Thymus (tissue), 14 donors: ENCODE measurements at places on chromosomes 13 and 19. TPM values are rescaled to one million over a fixed set of nuclear protein-coding genes. Genes with fewer than 3 reads are reported as not detected.
A peak's percentile ranks its signal among the peaks of the same experiment; 100 is the strongest.

The MCF2L gene
- 13.0 TPM for total RNA-seq

- H3K36me3 ChIP-seq, result no peaks in the 10 kb centered on the region
- H3K4me3 ChIP-seq, result no peak overlapping the region
- DNase-seq, result no peak
- peak overlapping the region; percentile 36 for H3K27ac ChIP-seq
Observed at GRCh38 chr13:40271931-40272775, 394.3 kb downstream of the FOXO1 start.

The PSG5 gene
- not detected for total RNA-seq

DNA sequence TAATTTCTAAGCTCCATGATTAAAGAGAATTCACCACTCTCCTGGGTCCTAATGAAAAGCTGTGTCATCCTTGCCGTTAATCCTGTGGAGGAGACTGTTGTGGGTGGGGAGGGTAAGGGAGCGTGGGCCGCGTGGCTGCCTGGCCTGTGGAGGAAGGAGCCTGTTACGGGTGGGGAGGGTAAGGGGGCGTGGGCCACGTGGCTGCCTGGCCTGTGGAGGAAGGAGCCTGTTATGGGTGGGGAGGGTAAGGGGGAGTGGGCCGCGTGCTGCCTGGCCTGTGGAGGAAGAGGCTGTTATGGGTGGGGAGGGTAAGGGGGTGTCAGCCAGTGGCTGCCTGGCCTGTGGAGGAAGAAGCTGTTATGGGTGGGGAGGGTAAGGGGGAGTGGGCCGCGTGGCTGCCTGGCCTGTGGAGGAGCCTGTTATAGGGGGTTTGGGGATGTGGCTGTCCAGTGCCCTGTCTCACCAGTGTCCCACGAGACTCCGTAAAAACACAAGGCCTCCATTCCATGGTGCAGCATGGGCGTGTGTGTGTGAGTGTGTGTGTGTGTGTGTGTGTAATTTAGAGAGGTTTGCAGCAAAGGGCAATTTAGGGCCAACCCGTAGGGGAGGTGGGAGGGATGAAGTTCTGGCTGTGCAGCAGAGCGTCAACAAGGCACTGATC is 15.6 kb upstream of the DCUN1D2 start:
- DNase-seq, result no peak
- no peak overlapping the region for H3K4me3 ChIP-seq
- H3K4me1 ChIP-seq, result no peaks in the 10 kb centered on the region
- H3K27me3 ChIP-seq, result no peaks in the 10 kb centered on the region

The MISP gene
- 0.57 TPM for total RNA-seq

The KLK2 gene
- under 0.01 TPM for total RNA-seq

The SMAD9 gene
- 0.52 TPM for total RNA-seq

GRCh38 chr13:54078271-54078870 is 1049.8 kb downstream of the OLFM4 start:
- H3K27me3 ChIP-seq, result no peaks in the 10 kb centered on the region
- H3K4me3 ChIP-seq, result no peak overlapping the region
- H3K36me3 ChIP-seq, result no peaks in the 10 kb centered on the region
- H3K4me1 ChIP-seq, result no peaks in the 10 kb centered on the region
- no peak for DNase-seq

- no peaks in the 10 kb centered on the region for H3K36me3 ChIP-seq
- DNase-seq, result no peak
- H3K27me3 ChIP-seq, result no peaks in the 10 kb centered on the region
- H3K4me1 ChIP-seq, result no peaks in the 10 kb centered on the region
- H3K4me3 ChIP-seq, result no peak overlapping the region
Observed at GRCh38 chr13:93296584-93296983, 70.0 kb downstream of the GPC6 start.

The PRSS57 gene
- 8.5 TPM for total RNA-seq

- H3K27me3 ChIP-seq, result peaks cover 34% of the 10 kb centered on the region
- H3K4me1 ChIP-seq, result peaks cover 8% of the 10 kb centered on the region
- peaks cover 68% of the 10 kb centered on the region for H3K36me3 ChIP-seq
- no peak for DNase-seq
Observed at GRCh38 chr19:2246801-2247361, 2.2 kb upstream of the AMH start.

The ANGPTL8 gene
- not detected for total RNA-seq

GRCh38 chr19:40752257-40752781 is 1.3 kb downstream of the SNRPA start:
- H3K4me3 ChIP-seq, result peak overlapping the region; percentile 65
- H3K4me1 ChIP-seq, result peaks cover 46% of the 10 kb centered on the region
- H3K27ac ChIP-seq, result no peak overlapping the region
- peaks cover 32% of the 10 kb centered on the region for H3K36me3 ChIP-seq

The TRPC4 gene
- 0.19 TPM for total RNA-seq

GRCh38 chr19:19619181-19619848 is 828 bp upstream of the PBX4 start:
- peak overlapping the region; percentile 34 for H3K4me3 ChIP-seq
- H3K27me3 ChIP-seq, result no peaks in the 10 kb centered on the region
- peaks cover 6% of the 10 kb centered on the region for H3K36me3 ChIP-seq
- H3K4me1 ChIP-seq, result peaks cover 22% of the 10 kb centered on the region
- no peak overlapping the region for H3K27ac ChIP-seq
- DNase-seq, result no peak

The IGSF23 gene
- 0.05 TPM for total RNA-seq

GRCh38 chr13:40126306-40127085 is 471.0 kb downstream of the COG6 start:
- DNase-seq, result no peak
- no peak overlapping the region for H3K4me3 ChIP-seq
- no peak overlapping the region for H3K27ac ChIP-seq
- no peaks in the 10 kb centered on the region for H3K27me3 ChIP-seq
- H3K36me3 ChIP-seq, result no peaks in the 10 kb centered on the region
- H3K4me1 ChIP-seq, result peaks cover 17% of the 10 kb centered on the region

DNA sequence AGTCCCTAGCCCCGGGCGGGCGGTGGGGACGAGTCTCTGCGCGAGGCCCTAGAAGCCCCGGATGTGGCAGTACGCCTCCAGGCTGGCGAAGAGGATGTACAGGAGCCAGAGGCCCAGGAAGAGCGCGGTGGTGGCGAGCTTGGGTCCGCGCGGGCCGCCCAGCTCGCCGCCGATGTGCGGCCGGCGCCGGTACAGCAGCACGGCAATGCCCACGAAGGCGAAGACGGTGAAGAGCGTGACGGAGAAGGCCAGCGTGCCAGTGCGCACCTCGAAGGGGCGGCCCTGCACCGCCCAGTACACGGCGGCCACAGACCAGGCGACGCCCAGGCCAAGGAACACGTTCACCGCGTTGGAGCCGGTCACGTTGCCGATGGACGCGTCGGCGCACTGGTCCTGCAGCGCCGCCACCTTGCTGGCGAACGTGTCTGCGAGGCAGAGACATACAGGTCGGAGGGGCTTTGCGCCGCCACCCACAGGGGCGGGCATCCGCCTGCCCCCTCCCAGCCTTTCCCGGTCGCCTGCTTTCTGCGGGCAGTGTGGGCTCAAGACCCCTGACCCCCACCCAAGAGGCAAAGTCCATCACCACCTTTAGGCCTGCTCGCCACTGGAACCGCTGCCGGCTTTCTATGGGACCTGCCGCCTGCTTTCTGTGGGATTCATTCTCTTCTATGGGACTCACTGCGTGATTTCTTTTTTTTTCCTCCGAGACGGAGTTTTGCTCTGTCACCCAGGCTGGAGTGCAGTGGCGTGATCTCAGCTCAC is 10.9 kb upstream of the MEIS3 start:
- no peak overlapping the region for H3K4me3 ChIP-seq
- H3K27me3 ChIP-seq, result peaks cover 35% of the 10 kb centered on the region
- H3K4me1 ChIP-seq, result peaks cover 3% of the 10 kb centered on the region
- no peaks in the 10 kb centered on the region for H3K36me3 ChIP-seq

The OR1M1 gene
- not detected for total RNA-seq

DNA sequence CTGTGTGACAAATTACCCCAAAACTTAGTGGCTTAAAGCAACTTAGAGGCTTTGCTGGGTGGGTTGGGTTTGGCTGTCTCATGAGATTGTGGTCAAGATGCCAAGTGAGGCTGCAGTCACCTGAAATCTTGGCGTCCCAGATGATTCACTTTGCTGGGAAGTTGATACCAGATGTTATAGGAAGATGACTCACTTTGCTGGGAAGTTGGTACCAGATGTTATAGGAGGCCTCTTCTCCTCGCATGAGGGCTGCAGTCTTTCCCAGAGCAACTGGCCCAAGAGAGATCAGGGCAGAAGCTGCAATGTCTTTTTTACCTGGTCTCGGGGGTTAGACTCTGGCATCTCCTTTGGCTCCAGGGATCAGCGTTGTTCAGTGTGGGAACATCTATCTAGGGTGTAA is 16.8 kb downstream of the TEX29 start:
- no peak for DNase-seq
- H3K4me1 ChIP-seq, result no peaks in the 10 kb centered on the region

- H3K27me3 ChIP-seq, result peaks cover 12% of the 10 kb centered on the region
- peaks cover 15% of the 10 kb centered on the region for H3K4me1 ChIP-seq
- no peak for DNase-seq
- no peak overlapping the region for H3K27ac ChIP-seq
- no peaks in the 10 kb centered on the region for H3K36me3 ChIP-seq
Observed at GRCh38 chr19:7830272-7830771, 304 bp downstream of the EVI5L start.

DNA sequence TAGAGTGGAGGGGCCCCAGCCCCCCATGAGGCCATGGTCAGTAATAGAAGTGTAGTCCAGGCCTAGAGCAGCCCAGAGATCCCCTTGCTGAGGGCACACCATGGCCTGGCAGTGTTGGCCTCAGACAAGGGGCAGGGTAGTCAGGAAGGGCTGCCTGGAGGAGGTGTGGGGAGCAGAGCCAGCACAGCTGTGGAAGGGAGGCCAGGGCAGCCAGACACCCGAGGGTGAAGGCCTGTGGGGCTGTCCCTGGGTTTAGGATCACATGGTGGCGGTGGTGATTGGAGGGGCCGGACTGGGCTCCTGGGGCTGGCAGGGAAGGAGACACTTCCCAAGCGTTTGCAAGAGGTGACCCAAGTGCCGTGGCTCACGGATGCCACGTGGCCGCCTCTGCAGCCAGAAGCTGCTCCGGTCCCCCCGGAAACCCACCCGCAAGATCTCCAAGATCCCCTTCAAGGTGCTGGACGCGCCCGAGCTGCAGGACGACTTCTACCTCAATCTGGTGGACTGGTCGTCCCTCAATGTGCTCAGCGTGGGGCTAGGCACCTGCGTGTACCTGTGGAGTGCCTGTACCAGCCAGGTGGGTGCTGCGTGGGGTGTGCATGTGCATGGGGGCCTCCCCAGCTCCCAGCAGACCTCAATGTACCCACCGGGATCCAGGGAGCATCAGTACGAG is 11.6 kb upstream of the TEKTIP1 start:
- peaks cover 75% of the 10 kb centered on the region for H3K36me3 ChIP-seq
- DNase-seq, result no peak
- no peaks in the 10 kb centered on the region for H3K27me3 ChIP-seq
- no peak overlapping the region for H3K27ac ChIP-seq

DNA sequence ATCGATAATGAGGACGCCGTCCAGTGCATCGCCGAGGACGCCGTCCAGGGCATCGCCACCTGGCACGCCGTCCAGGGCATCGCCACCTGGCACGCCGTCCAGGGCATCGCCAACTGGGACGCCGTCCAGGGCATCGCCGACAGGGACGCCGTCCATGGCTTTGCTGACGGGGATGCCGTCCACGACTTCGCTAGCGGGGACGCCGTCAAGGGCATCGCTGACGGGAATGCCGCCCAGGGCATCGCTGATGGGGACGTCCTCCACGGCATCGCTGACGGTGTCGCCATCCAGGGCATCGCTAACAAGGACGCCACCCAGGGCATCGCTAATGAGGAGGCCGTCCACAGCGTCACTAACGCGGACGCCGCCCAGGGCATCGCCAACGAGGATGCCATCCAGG is 946.5 kb downstream of the TUBA3C start:
- DNase-seq, result no peak
- no peaks in the 10 kb centered on the region for H3K36me3 ChIP-seq

DNA sequence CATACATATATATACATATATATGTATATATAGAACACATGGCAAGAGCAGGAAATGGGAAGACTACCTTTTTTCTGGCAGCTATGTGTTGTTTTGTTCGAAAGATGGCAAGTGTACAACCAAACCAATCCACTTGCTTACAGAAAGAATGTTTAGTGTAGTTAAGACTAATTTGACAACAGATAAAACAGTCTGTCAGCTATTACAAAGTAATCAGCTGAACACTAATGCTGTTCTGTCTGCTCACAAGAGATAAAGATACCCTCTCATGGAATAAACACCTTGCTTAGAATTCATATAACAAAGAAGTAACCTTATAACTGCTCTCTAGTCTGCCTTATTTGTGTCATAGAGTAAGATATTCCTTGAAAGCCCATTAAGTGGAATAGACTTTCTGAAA is 858 bp upstream of the KCNRG start:
- H3K27me3 ChIP-seq, result no peaks in the 10 kb centered on the region
- peaks cover 67% of the 10 kb centered on the region for H3K36me3 ChIP-seq
- H3K4me3 ChIP-seq, result no peak overlapping the region
- no peak for DNase-seq
- H3K4me1 ChIP-seq, result no peaks in the 10 kb centered on the region

- no peaks in the 10 kb centered on the region for H3K4me1 ChIP-seq
- no peaks in the 10 kb centered on the region for H3K27me3 ChIP-seq
- H3K36me3 ChIP-seq, result no peaks in the 10 kb centered on the region
- no peak overlapping the region for H3K4me3 ChIP-seq
Observed at GRCh38 chr13:105207572-105208293, 1327.7 kb downstream of the EFNB2 start.

The SPPL2B gene
- 17.3 TPM for total RNA-seq

The PRRG2 gene
- total RNA-seq, result 2.2 TPM

- no peak overlapping the region for H3K4me3 ChIP-seq
- no peaks in the 10 kb centered on the region for H3K27me3 ChIP-seq
- H3K4me1 ChIP-seq, result no peaks in the 10 kb centered on the region
Observed at GRCh38 chr13:43469791-43470190, 317.0 kb downstream of the ENOX1 start.

- no peak for DNase-seq
- peaks cover 27% of the 10 kb centered on the region for H3K4me1 ChIP-seq
- H3K27me3 ChIP-seq, result no peaks in the 10 kb centered on the region
- no peak overlapping the region for H3K27ac ChIP-seq
Observed at GRCh38 chr19:39847525-39847924, 1.3 kb upstream of the FBL start.

DNA sequence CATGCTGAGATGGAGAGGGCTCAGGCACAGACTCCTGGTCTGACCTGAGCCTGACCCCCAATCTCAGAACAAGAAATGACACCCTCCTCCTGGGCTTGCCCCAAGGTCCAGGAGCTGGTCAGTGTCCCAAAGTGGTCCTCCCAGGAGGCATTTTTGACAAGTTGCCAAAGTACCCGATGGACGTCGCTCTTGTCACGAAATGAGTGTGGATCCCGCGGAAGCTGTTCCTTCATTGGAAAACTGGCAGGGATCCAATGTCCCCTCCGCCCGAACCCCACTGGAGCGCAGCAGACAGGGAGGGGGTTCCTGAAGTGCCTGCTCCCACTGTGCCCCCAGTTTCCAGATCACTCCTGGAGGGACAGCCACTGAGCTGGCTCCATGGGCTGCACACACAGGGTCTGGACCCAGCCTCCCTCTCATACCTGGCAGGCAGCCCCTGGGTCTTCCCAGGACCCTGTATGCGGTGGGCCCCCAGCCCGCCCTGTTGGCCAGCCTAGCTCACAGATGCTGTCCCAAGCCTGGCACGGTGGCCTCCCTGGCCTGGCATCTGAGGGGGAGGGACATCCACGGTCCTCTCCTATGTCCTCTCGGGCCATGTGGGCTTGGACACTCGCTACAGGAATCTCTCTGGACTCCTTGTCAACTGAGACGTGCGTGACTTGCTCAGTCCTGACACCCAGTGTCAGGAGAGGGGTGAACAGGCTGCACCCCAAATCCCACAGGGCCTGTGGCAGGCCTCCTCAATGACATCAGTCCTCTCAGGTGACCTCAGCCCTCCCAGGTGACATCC is 12.8 kb upstream of the ZNF14 start:
- no peaks in the 10 kb centered on the region for H3K4me1 ChIP-seq
- H3K27me3 ChIP-seq, result no peaks in the 10 kb centered on the region
- H3K27ac ChIP-seq, result no peak overlapping the region
- H3K36me3 ChIP-seq, result no peaks in the 10 kb centered on the region
- no peak for DNase-seq

The FAM83E gene
- total RNA-seq, result 0.33 TPM
